ENCODE measurements at places on chromosomes 2 and 18.

DNA sequence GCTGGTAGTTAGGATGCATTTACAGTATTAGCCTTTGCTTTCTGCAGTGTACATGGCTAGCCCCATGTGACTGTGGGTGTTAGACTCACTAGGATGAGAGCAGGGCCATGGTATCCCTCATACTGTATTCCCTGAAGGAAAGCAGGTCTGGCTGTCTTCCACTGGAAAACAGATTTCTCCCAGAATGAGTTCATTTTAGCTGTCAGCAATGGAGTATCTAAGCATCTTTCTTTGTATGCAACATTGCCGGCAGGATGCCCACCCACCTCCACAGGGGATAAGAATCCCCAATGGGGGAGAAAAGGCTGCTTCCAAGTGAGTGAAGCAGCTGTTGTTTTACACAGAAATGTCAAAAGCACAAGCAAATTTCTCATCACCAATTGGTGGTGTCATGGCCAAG is 142.7 kb upstream of the KLHL14 start:
- DNase-seq: no peak

GRCh38 chr2:166163775-166164174 is 36.0 kb upstream of the SCN1A start:
- DNase-seq: no peak

DNA sequence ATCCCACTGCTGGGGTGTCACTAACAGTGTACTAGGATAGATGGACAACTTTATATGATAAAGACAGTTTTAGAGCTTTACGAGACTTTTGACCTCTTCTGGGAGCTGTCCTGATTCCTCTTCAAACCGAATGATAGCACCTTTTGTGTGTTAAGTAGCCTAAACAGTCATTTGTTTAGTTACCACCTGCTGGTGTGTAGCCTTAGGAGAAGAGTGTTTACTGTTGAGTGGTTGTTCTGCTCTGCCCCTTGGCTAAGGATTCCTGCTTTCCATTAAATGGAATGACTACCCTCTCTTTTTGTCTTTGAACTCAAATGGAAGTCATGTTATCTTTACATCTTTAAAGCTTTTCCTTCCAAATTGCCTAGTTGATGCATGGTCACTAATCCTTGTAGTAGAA is 28.0 kb upstream of the MGAT5 start:
- DNase-seq: no peak

- no peak for DNase-seq
These were observed 60.6 kb downstream of the INHBB start for GRCh38 chr2:120406566-120406965.

DNA sequence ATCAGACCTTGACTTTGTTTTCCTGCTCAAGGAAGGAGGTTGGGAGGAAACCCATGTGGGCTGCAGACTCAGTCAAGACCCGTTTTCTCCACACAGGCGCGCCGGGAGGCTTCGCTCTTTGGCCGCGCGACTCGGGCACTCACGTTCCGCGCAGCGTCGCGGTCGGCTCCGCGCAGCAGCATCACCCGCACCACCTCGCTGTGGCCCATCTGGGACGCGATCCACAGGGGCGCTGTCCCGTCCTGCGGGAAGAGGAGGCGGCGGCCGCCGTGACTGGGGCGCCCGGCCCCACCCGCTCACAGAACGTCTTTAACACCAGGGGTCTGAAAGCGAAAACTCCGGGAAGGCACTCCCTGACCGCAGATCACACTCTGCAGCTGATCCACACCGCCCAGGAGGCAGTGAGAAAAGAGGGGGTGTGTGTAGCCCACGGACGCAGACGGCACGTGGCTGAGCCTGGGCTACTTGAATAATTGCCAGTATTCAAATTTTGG is 33.1 kb upstream of the NPC1 start:
- no peak for DNase-seq

DNA sequence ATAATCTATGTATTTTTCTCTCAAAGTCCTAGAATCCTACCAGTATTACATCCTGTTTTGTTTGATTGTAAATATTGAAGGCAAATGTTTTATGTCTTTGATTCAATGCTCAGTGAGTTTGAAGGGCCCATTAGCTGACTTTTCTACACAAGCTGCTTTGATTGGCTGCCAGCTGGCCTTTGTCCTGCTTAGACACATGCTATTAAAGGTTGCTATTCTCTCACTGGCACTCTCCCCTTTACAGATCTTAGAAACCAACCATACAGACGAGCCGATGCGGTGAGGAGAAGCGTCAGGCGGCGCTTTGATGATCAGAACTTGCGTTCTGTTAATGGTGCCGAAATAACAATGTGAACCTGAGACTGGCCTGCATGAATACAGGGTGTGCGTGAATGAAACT is 69.7 kb downstream of the PRPF40A start:
- no peak for DNase-seq

- DNase-seq: no peak
These were observed 392.2 kb upstream of the CRIM1 start for GRCh38 chr2:35963357-35963756.

DNA sequence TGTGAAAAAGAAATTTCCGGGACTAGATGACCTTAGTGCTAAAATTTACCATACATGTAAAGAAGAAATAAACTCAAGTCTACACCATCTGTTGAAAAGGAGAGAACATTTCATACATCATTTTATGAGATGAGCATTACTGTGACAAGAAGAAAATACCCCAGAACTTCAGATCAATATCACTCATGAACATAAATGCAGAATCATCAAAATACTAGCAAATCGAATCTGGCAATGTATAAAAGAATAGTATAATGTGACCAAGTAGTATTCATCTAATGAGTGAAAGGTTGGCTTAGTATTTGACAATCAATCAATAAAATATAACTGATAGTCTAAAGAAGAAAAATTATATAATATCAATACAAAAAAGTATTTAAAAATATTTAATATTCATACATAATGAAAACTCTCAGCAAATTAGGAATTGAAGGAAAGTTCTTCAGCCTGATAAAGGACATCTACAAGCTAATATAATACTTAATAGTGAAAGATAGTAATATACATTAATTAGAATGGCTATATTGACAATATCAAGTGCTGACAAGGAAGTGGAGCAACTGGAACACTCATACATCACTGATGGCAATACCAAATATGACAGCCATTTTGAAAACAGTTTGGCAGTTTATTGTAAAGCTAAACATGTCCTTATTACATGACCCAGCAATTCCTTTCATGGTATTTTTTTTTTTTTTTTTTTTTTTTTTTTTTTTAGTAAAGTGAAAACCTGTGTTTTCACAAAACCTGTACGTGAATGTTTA is 231.4 kb upstream of the ZEB2 start:
- DNase-seq: no peak

- no peak for DNase-seq
These were observed 42.0 kb downstream of the DTNA start for GRCh38 chr18:34752056-34752455.

DNA sequence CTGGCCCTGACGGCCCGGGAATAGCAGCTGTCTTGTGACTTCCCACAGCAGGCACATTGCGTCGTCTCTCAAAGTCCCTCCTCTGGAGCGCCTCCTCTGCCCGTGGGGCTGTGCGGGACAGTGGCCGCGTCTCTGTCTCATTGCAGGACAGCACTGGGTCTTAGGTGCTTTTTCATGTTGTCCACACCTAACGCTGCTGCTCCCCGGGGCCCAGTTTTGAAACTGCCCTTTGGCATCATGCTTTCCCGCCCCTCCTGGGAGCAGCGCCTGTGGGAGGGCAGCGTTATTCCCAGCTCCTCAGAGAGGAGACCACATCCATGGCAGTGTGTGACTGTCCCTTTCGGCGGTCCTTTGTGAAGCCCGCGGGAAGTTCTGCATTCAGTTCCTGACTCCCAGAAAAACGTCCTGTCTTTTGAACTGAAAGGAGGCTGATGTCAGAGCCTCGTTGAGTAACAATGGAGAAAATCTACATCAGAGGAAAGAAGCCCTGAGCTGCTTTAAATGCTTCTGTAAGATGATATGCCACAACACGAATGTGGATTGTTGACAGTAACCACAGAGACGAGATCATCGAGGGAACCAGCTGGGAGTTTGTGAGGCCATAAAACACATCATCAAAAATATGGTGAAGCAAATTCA is 226.0 kb downstream of the FAM210A start:
- no peak for DNase-seq

DNA sequence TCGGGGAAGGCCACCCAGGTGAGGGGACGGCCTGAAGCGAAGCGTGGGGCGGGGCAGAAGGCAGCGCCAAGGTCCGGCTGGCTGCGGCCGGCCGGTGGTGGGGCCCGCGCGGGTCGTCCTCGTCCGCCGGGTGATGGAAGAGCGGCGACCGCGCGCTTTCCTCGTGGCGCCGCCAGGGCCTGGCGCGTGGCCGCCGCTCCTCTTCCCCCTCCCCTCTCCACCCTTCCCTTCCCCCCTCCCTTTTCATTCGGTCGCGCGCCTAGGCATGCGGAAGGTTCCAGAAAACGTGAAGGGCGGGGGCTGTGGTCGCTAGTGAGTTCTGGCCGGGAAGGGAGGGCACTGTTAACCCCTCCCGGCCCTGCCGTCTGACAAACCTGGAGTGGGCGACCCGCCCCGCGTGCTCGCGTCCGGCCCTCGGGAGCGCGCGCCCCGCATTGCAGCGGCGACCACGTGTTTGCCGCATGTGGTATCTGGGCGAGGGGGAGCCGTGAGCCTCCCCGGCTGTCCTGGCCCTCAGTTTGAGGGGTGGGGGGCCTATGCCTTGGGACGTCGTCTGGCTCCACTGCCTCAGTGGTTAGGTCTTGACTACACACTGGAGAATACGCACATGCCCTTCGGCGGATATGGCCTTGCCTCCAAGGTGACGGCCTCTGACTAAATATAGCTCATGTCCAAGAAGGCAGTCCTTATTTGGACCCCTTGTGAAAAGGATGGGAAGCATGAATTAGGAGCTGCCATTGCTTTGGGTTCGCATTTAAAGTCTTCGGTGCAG is 579 bp downstream of the MAT2A start:
- peak; percentile 29 for DNase-seq

DNA sequence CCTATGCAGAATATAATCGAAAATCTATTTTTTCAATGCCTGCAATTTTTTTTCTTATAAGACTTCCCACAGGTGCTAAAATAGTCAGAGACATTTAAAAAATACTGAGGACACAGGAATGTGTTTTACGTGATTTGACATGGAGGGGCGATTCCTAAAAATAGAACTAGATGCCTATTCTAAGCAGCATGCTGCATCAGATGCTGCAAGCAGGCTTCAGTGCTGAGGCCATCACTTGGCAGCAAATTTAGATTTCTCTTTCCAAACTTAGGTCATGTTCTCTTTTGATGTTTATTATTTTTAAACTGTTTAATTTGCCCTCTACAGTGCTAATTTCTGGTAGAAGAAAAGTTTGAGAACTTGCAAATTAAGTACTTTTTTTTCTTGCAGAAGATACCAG is 43.7 kb upstream of the NCK2 start:
- DNase-seq: no peak

- no peak for DNase-seq
These were observed 923.5 kb downstream of the EPHA4 start for GRCh38 chr2:220648628-220649027.

GRCh38 chr2:234797566-234798250 is 154.1 kb upstream of the SH3BP4 start:
- no peak for DNase-seq

- DNase-seq: no peak
These were observed 230.7 kb downstream of the KCNH7 start for GRCh38 chr2:162607915-162608314.

GRCh38 chr2:188415754-188416083 is 124.0 kb downstream of the GULP1 start:
- no peak for DNase-seq

DNA sequence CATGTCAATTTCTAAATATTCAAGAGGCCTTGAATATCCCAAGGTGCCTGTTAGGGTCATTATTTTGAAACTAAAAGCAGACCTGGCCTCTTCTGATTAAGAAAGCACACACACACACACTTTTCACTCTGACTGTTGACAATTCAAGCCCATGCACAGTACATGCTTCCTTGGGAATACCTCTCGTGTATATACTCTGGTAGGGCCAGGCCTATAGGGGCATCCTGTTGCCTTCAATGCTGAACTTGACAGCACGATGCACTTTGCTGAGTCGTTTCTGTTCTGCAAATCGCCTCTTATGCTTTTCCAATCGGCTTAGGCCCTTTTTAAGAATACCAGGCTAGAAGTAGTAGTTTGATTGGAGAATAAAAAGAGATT is 40.6 kb downstream of the IWS1 start:
- no peak for DNase-seq

GRCh38 chr18:31590570-31590969 is 1.1 kb upstream of the TTR start:
- no peak for DNase-seq

DNA sequence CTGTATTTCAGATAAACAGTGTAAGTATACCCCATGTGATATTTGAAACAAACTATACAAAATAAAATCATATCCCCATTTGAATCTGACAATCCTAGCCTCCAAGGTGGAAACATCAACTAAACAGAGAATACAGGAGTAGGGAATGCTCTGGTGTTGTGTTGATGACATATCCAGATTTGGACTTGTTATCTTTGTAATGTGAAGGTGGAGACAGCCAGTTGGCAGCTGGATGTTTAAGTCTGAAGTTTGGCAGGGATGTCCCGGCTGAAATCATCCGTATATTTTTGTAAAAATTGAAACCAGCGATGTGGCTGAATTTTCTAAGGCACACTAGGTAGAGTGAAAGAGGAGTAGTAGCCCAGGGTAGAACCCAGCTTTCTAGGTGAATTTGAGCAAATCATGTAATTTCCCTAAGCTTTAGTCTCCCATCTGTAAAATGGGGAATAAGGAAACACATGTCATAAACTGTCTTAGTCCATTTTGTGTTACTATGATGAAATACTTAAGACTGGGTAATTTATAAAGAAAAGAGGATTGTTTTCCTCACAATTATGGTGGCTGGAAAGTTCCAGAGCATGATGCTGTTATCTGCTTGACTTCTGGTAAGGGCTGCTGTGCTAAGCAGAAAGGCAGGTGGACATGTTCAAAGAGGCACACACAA is 246.6 kb upstream of the APCDD1 start:
- no peak for DNase-seq

- DNase-seq: no peak
These were observed 74.7 kb upstream of the ETAA1 start for GRCh38 chr2:67322353-67323001.

DNA sequence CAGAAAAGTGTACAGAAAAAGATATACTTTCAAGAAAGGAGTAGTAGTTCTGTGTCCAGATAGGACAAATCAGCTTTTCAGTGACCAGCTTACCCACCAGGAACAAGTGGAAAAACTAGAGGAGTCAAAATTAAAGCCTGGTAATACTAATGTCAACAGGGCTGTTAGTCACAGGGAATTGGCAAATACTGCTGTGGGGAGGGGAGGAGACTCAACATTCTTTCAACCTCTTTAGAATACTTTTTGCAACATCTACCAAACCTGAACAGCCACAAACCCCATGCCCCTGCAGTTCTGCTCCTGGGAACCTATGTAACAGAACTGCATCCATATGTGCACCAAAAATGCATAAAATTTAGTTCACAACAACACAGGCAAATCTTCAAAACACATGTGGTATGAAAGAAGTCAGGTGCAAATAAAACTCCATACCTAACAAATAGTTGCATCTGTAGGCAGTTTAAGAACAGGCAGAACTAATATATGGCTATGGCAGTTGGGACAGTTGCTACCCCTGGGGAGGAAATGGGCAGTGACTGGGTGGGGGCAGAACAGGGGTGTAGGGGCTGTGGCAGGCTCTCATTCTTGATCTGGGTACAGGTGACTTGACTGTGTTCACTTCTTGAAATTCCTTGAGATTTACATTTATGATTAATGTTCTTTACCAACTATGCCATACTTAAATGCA is 9.7 kb downstream of the CMPK2 start:
- DNase-seq: no peak
